ENCODE measurements at places on chromosomes 13 and 19.

DNA sequence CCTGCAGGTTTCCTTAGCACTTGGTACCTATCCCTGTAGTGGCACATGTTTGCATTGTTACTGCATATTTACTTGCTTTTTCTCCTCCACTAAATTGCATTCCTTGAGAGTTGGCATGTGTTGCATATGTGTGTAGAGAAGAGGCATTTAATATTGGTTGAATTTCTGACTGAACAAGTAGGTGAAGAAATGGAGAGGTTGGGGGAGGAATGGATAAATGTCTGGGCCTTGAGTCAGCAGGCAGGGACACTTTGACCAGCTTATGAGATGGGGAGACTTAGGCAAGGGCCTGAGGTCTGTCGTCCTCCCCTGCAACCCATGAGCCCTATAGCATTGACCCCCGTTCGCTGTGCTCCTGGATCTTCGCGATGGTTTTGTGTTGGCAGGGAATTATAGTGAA is 2.0 kb upstream of the GPR18 start:
- DNase-seq = no peak

GRCh38 chr13:50141375-50141975 is 126.2 kb downstream of the KCNRG start:
- DNase-seq = no peak

- DNase-seq = no peak
Measured at GRCh38 chr13:110638257-110638656, 22.9 kb downstream of the NAXD start.

GRCh38 chr19:51873097-51873496 is 14.7 kb downstream of the ZNF577 start:
- DNase-seq = no peak

DNA sequence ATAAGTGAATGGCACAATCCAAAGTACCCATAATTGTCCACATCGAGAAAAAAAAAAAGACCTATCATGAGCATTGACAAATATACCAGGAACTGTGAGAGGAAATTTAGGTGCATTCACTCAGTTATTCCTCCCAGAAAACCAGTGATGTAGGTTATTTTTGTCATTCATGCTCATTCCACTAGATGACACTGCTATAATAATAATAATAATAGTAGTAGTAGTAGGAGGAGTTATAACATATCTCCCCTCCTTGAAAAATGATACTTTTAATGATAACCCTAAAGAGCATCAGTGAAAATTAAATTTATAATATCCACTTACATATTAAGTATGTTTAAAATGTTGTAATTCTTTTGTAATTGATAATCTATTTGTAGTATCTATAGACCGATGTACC is 463.9 kb upstream of the MIR17HG start:
- DNase-seq = no peak

DNA sequence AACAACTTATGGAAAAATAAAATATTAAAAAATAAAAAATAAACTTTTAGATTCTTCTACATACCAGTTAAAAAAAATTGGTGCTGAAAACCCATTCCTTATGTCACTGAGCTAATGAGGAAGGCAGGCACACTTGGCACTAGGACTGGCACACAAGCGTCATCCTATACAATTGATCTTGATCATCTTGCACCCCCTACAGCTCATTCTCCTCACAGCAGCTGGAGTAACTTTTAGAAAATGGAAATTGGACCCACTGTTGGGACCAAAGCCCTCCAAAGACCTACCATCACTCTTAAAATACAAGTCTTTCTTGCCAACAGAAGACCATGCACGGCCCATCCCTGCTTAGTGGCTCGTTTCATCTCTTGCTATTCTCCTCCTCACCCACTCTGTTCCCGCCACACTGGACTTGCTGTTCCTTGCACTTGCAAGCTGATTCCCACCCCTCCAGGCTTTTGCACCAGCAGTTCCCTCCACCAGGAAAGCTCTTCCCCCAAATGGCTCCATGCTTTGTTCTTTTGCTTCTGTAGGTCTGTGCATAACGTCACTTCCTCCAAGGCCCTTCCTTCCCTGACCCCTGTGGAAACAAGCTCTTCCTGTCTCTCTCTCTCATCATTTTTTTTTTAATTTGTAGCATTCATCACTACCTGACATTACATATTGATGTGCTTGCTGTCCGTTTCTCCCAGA is 11.6 kb downstream of the CTU1 start:
- DNase-seq = no peak

- DNase-seq = no peak
Measured at GRCh38 chr13:35293579-35294226, 182.8 kb downstream of the MAB21L1 start.

GRCh38 chr19:49557641-49558325 is 22.6 kb downstream of the NOSIP start:
- no peak for DNase-seq

DNA sequence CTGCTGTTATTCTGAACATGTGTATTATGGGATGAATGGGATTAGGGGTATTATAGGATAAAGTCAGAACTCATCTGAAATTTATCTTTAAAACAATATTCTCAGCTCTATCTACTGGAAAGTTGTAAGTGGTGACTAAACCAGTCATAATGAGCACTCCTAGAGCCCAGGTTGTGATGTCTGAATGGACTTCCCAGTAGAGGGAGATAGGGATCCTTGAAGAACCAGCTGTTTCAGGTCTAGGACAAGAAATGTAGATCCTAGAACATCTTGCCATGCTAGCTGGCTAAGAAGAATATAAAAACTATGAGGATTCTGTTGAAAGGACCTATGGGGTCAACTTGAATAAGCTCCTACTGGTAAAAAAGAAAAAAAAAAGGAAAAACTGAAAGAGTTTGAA is 310.8 kb downstream of the SLC7A1 start:
- no peak for DNase-seq

DNA sequence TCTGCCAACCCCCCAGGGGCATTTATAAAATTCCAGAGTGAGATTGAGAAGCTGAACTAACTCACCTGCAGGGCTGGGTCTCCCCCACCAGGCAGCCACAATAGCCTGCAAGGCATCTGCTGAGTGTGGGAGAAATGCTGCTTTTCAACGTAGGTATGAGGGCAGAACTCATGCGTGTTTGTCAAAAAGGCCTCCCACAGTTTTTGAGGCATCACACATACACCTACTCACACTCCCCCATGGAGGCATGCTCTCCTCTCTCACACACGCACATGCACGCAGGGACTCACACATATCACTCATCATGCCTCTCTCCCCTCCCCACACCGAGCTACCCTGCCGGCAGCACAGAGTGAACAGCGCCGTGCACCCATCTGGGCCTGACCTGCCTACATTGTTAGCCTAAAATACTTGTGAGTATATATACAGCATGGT is 390.5 kb downstream of the FGF9 start:
- no peak for DNase-seq

DNA sequence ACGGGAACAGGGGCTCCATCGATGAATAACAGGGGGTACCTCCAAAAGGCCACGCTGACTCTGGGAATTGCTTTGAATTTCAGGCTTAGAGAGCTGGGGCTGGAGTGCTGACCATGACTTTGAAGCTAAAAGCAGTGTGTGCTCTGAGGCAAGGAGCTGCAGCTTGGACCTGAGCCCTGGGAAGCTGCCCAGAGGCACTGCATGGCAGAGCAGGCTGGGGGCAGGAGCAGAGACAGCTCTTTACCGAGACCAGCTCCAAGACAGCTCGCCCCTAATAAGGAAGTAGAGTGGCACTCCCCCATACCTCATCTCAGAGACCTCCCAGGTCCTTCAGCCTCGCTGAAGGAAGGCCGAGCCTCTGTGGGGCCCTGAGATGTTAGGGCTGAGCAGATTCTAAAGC is 200.2 kb downstream of the COL4A1 start:
- DNase-seq = no peak

GRCh38 chr13:31946091-31946770 is 85.3 kb upstream of the FRY start:
- no peak for DNase-seq

DNA sequence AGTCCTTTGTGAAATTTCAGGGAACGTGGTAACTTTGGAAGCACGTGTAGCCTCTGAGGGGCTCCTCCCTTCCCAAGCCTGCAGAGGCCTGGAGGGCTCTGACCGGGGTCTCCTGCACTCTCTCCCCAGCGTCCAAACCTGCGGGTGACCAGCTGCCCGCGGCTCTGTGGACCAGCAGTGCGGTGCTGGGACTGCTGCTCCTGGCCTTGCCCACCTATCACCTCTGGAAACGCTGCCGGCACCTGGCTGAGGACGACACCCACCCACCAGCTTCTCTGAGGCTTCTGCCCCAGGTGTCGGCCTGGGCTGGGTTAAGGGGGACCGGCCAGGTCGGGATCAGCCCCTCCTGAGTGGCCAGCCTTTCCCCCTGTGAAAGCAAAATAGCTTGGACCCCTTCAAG is 2.7 kb upstream of the TPGS1 start:
- DNase-seq = no peak

DNA sequence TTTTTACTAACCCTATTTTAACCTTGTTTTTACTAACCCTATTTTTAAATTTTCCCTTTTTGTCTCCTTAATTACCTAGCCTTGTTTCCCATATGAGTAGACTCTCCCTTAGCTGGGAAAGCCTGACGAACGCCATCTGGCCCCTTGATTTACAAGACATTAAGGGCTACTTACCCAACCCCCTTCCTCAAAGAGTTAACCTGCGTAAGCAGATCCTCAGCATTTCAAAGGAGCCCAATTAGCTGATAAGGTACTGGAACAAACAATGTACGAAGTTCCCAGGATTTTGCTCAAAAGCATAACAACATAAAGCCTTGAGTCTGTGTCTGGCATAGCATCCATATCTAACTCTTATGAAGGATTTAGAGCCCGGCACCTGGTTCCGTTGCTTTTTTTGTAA is 4.7 kb upstream of the MVB12A start:
- no peak for DNase-seq

- DNase-seq = no peak
Measured at GRCh38 chr13:60933638-60934037, 482.0 kb downstream of the PCDH20 start.

DNA sequence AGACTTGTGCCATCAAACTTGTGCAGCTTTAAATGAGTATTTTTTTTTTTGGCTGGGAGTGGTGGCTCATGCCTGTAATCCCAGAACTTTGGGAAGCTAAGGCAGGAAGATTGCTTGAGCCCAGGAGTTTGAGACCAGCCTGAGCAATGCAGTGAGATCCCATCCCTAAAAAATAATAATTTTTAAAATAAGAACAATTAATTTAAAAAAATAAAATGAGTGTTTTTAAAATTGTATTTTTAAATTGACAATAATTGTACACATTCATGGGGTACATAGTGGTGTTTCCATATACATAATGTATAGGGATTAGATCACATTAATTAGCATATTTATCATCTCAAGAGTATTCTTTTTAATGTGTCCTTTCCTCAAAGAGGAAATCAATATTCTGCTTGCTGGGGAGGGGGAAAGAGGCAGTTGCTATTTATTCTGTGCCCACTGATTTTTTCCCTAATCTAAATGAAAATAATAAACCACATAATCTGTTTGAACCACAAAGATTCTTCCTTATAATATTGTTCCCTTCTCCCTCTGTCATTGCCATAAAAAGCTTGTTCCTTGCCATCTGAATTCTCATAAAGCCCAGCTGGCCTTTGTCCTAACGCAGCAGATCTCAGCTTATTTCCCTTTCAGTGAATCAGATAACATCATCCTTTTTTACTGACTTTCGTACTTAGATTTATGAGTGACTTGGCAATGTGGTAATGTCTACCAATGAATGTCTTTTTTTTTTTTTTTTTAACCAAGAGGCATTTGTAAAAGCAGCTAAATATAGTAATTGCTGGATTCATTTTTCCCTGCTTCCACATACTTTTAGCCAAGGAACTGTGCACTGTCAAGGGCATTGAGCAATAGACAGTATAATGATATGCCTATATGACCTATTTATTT is 81.8 kb upstream of the RUBCNL start:
- peak; percentile 31 for DNase-seq

DNA sequence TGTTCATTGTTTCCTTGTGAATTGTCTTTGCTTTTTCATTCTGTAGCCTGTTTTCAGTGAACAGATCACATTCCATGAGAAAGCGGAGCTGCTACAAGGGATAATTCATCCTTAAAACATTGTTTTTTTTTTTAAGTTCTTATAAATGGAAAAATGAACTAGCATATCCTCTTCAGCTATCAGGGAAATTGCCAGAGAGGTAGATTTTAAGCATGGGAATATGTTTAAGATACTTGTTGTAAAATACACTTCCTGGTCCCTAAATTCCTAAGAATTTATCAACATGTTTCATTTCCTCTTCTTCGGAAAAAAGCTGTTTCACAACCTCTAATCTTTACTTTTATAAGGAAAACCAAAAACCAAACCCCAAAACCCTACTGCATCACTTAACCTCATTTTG is 238.0 kb downstream of the POSTN start:
- DNase-seq = no peak

DNA sequence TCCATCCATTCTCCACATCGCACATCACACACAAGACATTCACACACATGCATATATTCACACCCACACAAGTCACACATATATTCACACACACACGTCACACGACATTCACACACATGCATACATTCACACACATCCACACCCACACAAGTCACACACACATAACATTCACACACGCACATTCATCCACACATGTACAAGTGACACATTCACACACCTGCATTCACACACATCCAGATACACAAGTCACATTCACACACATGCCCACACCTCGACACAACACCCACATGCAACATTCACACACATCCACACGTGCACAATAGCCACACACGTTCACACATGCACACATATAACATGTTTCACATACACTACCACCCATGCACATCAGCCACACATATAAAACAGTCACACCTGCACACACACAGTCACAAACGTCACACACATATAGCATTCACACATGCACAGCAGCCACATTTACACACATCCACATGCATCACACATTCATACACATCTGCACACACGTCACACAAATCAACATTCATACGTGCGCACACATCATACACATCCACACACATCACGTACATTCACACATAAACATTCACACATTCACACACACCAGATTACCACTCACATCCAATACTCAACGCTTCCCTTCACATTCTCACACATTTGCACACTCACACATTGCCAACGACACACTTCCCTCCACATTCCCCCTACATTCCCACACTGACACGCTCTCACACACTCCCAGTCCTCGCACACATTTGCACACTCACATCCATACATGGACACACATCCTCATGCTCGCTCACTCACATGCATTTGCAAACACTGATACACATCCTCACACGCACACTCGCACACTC is 41.0 kb downstream of the ANKRD10 start:
- peak; percentile 34 for DNase-seq

GRCh38 chr19:45895519-45895972 is 6.9 kb downstream of the MYPOP start:
- no peak for DNase-seq

- no peak for DNase-seq
Measured at GRCh38 chr13:48874165-48874564, 101.5 kb upstream of the FNDC3A start.
